ENCODE measurements at places on chromosomes 2 and 18.

DNA sequence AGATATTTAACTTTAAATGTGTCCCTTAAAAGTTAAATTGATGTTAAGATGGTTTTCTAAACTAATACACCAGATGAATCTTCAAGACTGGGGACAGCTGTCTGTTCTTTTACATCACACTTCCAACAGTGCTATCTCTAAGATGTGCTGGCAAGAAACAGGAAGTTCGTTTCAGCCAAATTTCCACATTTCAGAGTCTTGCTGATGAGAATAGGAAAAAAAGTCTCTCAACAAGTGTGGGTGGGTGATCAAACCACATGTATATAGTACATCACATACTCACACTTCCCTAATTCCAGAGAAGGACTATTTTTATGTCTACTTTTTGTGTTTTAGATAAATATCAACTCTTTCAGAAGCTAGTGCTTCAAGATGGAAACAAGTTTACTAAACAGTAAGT, 1712.8 kb upstream of the TMEFF2 start:
- peak; percentile 57 for DNase-seq

- DNase-seq = no peak
Measured at GRCh38 chr18:13517369-13517768, 209.0 kb downstream of the FAM210A start.

DNA sequence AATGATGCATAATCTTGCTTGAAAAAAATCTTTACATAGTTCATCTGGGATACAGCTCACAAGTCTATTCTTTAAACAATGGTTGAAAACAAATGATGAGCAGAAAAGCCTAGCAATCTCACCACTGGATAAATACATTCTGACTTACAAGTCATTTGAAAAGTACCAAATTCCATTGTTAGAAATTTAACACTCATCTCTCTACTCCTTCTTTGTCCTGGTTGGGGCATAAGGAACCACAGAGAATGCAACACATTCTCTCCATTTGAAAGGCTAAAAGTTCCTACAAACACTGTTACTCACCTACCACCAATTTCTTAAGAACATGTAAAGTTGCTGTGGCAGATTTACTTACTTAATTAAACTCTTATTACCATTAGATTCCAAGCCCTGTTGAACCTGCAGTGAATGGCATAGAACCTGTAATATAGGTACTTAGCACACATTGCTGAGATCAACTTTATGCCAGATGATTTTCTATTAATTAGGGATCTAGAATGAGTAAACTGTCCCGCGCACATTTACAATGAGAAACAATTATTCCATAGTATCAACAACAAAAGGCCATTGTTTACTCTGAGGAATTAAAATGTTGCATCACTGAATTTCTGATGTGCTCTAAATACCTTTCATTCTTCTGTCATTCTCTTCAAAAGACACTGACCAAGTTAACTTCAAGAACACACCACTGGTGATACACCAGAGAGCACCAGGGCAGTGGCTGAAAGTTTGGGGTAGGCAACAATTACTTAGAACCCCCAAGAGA, 69.6 kb downstream of the CABYR start:
- no peak for DNase-seq

GRCh38 chr2:144439993-144440392, 79.9 kb downstream of the ZEB2 start:
- no peak for DNase-seq

DNA sequence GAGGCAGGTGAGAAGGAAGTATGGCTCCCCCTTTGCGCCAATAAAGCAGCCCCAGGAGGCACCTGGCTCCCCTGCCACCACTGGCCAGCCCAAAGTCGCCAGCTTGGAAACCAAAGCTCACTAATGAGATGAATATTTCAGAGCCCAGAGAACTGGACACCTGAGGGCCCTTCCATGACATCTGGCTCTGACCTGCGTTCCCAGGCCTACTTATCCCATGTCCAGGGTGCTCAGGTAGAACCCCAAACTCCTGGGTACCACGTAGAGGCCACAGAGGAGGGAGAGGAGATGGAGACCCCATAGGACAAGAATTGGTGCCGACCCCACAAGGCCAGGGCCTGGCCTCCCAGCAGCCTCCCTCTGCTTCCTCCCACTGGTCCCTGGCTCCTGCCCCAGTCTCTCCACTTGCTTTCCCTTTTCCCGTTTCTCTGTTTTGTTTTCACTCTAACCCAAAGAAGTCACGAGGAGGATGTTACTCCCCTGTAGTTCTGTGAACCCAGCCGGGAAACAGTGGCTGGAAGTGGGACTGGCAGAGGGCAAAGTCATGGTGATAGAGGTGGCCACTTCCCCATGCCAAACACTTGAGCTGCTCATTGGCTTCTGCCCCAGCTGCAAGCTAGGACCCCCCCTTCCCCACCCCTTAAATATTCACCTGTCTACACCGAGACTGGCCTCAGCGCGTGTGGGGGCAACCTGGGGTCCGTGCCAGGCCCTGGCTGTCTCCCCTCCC, 820 bp downstream of the TMBIM1 start:
- DNase-seq = no peak

GRCh38 chr2:203730883-203731282, 24.4 kb downstream of the CD28 start:
- no peak for DNase-seq
